ENCODE measurements at places on chromosomes 5 and 9.

- no peak for DNase-seq
Measured at GRCh38 chr5:140574165-140574564, 9.5 kb downstream of the SLC35A4 start.

GRCh38 chr5:88770276-88771257 is 112.4 kb downstream of the MEF2C start:
- DNase-seq, result no peak

DNA sequence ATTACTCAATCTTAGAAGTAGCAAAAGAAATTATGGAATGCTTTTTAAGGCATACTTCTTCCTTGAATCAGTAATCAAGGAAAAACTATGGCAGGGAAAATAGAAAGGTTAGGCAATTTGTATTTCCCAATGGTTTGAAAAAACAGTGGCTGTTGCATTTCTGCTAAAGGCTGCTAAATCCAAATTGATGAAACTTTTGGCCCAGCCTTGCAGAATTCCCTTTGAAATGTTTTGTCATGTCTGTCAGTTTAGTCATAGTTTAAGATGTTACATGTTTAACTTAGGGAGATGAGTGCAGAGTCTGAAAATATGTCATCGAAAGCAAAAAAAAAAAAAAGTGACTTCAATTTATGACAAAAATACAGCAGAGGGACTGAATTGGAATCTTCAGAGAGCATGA is 878.9 kb upstream of the WWC1 start:
- no peak for DNase-seq

- no peak for DNase-seq
Measured at GRCh38 chr9:97563458-97564135, 62.1 kb downstream of the TMOD1 start.

DNA sequence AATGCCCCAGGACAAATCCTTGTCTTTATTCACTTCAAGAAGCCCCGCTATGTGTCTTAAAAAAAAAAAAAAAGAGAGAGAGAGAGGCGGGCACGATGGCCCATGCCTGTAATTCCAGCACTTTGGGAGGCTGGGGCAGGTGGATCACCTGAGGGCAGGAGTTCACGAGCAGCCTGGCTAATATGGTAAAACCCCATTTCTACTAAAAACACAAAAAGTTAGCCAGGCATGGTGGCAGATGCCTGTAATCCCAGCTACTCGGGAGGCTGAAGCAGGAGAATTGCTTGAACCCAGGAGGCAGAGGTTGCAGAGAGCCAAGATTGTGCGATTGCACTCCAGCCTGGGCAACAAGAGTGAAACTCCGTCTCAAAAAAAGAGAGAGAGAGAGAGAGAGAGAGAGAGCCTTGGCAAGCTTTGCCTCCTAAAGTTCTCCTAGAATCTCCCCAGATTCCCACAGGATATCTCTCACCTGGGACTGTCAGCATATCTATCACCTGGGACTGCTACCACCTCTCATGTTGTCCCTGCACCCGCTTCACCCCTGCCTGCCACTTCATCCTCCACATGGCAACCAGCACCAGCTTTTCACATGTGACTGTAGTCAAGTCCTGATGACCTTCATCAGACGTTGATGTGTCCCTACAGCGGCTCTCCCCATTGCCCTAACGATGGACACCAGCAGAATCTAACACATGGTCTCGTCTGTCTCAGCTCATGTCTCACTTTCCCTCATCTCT is 5.8 kb downstream of the ITK start:
- no peak for DNase-seq

GRCh38 chr9:131650254-131650653 is 89.6 kb downstream of the RAPGEF1 start:
- DNase-seq, result no peak

DNA sequence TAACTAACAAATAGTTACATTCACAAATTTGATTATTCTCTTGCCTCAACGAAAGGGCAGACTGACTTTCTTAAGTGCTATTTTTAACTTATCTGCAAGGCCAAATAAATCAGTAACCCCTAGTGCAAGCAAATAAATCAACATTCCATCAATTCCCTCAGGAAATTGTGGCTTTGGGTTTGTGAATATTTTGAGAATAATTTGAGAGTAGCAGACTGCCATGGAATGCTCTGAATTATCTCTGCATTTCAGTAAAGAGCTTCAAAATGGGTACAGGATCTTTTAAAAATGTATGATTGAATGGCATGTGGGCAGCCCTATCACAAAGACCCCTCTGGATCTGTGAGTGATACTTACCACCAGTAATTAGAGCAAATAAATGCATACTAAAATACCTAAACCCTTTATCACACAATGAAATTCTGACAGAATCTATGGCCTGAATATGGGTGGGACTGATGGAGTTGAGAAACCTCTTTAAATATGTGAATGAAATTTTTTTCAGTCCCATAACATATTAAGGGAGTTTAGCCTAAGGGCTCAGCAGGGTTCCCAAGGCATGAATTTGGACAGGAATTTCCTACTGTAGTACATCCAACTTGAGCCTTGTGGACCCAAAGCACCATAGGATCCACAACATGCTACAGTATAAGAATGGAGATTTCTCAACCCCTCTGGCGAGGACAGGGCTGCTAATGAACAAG is 92.5 kb upstream of the ITGA2 start:
- no peak for DNase-seq

DNA sequence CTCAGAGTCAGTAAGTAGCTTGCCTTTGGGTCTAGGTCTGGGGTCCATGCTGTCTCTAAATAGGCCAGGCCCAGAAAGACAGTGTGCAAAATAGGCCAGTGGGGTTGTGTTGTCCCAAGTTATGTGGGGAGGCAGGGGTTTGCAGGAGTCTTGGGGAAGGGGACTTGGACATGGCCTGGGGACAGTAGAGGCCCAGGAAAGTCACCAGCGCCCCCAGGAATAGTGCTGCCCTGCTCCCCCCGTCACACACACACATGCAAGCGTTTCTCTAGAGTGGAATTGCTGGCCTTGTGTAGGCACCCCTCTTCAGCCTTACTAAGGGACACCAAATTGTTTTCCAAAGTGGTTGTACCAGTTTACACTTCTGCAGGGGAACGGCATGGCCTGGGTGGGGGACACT is 227.5 kb downstream of the PBX3 start:
- no peak for DNase-seq

GRCh38 chr5:80368661-80369480 is 39.0 kb upstream of the ZFYVE16 start:
- no peak for DNase-seq

- no peak for DNase-seq
Measured at GRCh38 chr5:121158451-121158850, 693.2 kb upstream of the FTMT start.

- no peak for DNase-seq
Measured at GRCh38 chr9:89342948-89343347, 24.6 kb downstream of the SECISBP2 start.

DNA sequence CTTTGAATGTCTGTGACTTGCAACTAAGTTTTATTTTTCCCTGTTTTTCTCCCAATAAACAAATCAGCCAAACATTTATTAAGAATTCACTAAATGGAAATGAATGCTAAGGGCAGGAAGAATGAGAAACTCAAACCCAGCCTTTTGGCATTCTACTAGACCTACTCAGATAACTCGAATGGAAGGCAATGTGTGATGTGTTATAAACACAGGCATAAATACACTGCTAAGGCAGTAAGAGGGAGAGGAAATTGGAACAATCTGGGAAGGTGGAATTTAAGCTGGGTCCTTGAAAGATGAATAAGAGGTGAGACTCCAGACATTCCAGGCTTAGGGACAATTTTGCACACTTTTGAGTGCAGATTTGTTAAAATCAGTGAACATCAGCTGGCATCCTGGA is 34.7 kb downstream of the MARCHF3 start:
- no peak for DNase-seq

DNA sequence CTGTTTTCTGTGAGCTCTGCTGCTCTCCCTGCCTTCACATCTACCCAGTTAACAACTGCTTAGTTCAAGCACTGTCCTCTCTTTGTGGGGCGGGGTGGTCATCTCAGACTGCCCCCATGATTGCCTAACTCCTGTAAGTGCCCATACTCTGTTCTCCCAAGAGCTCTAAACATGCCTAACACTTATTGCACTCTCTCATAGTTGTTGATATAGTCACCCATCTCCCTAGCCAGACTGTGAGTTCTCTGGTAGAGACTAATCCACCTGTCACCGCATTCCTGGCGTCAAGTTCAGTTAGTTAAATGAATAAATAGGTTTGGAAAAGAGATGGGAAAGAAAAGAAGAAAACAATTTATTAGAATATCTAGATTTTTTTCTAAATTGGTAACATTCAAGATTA is 18.3 kb upstream of the MUSK start:
- no peak for DNase-seq
